Adrenal gland (tissue), 19 donors: ENCODE measurements at places on chromosomes 2 and 18. TPM values are rescaled to one million over a fixed set of nuclear protein-coding genes. Genes with fewer than 3 reads are reported as not detected.

Gene LAPTM4A
- 301 TPM for total RNA-seq

GRCh38 chr2:85653996-85654395 is 14.0 kb downstream of the SFTPB start:
- DNase-seq: no peak

Gene INPP5D
- total RNA-seq: 20.5 TPM

DNA sequence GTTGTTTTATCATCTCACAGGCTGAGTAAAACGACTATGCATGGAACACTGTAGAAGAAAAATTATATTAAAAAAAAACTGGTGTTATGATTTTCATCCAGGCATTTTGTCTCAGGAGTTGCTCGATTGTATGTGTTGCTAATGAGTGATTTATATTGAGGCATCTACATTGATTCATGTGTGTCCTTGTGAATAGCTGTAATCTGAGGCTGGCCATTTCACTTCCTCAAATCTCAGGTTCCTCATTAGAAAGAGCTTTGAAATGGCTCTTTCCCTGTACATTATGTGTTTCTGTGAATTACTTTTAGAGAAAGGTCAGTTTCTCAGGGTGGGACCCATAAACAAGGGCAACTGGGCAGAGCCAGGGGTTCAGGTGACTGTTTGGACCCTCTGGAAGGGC is 2.3 kb downstream of the IL18R1 start:
- DNase-seq: no peak

GRCh38 chr18:34821669-34822210 is 111.6 kb downstream of the DTNA start:
- DNase-seq: no peak

GRCh38 chr2:216807857-216808272 is 52.0 kb downstream of the TNP1 start:
- DNase-seq: no peak

DNA sequence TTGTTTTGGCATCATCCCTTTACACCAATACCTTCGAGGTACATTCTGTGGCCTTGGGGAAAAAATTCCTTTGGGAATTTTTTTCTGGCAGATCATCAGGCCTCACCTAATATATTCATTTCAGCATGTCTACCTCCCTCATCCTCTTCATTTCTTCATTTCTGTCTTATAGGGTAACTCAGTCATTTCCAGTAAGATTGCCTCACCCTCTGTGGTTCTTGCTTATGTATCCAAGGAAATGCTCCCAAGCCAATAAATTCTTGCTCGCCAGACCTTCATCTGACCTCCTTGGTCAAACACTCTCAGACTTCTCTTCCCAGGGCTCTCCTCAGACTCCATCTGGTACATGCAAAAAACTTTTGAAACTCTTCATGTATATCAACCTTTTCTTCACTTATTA is 265.6 kb downstream of the TMX3 start:
- DNase-seq: no peak
